Stimulated activated CD4-positive, alpha-beta T cell treated with anti-CD3 and anti-CD28 coated beads, Interleukin-2, amount 100 ng/mL, for 24 hours (primary cell): ENCODE measurements at places on chromosomes 12 and 14.

DNA sequence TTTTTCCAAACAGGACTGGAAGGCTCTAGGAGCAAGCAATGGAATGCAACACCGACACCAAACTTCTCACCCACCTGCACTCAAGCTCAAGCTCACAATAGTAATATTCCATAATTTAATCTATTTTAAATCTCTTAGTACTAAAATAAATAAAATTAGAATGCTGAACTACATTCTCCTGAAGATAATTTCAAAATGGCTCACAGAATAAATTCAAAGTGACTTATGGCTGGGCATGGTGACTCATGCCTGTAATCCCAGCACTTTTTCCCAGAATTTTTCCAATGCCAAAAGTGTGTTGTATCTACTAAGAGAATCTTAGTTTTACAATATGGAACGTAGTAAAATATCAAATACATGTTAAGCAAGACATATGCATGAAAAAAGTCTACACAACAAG, 31.5 kb downstream of the DUSP16 start:
- no peak for DNase-seq

DNA sequence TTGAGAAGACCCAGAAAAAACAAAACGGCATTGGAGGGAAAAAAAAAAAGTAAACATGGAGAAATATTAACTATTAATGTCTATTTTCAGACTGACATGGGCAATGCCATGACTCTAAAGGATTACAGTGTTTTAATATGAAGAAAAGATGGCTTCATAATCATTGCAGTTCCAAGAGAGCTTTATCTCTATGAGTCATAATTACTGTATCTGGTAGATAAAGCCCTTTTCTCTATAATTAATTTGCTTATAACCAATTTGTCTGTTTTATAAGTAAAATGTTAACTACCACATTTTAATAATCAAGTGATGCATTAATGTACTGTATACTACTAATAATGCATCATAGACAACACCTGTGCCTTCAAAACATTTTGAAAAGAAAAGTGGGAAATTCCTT, 59.7 kb downstream of the CLIP1 start:
- DNase-seq: no peak

DNA sequence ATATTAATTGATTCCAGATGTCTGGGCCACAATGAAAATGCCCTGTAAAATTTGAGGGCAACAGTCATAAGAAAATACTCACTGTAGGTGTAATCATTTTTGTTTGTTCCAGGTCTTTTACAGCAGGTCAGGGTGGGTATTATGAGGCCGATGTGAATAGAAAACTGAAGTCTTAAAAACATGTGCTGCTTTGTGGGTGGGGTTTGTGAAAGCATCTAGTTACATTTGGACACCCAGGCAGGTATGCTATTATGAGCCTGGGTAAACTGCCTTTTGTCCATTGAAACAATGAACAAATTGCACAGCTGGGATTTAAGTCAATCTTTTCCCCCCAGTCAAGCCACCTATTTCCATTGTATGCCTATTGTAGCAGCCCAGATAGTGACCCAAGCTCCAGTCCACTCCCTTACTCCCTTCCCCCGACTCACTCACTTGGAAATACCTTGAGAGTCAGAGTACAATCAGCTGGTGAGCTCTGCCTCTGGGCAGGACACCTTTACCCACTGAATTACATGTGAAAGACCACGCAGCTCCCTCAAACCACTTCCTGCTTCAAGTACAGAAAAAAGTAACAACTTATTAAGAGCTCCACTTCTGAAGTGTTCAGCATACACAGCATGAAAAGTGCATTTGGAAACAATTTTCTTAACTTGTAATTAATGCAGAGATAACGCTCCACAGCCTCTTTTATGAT, 1.8 kb downstream of the IGF1 start:
- DNase-seq: peak; percentile 11

DNA sequence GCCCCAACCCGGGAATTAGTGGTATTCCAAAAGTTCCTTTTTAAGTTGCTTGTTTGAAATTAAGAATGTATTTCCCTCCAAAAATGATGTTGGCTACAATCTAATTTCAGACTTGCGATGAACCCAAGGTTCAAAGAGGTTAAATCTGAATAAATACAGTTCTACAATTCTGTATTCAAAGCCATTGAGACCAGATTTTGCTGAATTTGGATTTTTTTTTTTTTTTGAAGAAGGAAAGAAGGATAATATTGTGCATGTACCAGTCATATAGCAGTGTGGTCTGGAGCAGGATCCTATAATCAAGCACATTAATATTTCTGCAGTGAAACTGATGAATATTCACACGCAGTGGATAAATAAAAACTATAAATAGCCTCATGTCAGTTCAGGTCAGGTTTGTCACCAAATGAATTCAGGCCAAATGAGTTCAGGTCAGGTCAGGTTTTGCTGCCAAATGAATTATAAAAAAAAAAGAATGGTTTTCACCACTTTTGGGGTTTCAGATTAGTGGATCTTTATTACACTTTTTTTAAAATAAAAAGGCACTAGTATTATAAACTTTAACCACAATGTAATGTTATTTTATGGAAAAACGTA, 69.5 kb downstream of the CRADD start:
- DNase-seq: no peak

GRCh38 chr14:90796329-90796728, 19.9 kb downstream of the TTC7B start:
- no peak for DNase-seq

DNA sequence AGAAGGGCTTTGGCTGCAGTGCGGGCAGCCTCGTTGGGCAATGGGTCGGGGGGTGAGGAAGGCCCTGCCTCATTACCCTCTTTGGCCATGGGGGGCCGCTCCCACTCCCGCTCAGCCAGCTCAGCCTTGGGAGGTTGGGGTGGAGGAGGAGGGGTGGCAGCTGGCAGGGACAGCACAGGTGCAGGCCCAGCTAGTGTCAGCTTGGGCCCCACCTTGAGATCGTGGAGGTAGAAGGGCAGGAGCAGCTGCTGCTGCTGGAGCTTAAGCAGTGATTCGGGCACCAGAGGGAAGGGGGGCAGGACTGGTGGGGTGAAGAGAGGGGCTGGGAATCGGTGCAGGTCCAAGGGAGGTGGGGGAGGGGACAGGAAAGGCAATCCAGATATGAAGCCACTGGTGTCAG, 26.0 kb downstream of the ZFHX2 start:
- no peak for DNase-seq

GRCh38 chr14:30256627-30257026, 302.3 kb upstream of the G2E3 start:
- no peak for DNase-seq

- DNase-seq: no peak
Measured at GRCh38 chr12:86521870-86522269, 265.7 kb upstream of the MGAT4C start.

- no peak for DNase-seq
Measured at GRCh38 chr12:90896821-90897220, 58.2 kb downstream of the CCER1 start.

DNA sequence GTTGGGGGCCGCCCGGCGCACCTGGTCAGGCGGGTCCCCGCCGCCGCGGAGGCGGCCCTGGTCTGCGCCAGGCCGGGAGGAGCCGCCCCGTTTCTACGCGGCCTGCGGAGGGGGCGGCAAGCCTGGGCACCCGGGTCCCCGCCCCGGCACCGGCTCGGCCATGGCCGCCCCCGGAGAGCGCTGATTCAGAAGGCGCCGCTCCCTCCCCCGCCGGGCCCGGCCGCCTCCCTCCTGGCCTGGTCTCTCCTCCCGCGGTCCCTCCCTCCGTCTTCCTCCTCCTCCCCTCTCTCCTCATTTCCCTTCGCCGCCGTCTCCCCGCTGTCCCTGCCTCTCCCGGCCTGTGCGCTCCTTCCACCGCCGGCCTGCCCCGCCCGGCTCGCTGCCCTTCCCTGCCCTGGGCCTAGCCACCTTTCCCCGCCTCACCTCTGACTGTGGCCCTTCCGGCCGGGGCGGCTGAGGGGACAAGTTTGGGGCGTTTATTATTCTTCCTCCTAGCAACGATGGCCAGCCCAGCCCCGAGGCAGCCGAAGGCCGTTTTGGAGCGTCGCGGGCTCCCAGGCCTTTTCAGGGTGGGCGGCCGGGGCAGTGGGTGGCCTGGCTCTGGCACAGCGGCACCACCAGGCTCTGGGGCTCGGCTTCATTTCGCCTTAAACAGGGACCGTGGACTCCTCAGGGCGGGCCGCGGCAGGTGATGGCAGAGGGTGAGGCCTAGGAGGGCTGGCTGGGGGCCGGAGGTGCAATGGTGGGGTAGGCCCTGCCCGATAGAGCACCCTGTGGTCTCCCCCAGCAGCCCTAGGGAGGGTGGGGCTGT, 768 bp downstream of the CEP170B start:
- DNase-seq: peak; percentile 65

DNA sequence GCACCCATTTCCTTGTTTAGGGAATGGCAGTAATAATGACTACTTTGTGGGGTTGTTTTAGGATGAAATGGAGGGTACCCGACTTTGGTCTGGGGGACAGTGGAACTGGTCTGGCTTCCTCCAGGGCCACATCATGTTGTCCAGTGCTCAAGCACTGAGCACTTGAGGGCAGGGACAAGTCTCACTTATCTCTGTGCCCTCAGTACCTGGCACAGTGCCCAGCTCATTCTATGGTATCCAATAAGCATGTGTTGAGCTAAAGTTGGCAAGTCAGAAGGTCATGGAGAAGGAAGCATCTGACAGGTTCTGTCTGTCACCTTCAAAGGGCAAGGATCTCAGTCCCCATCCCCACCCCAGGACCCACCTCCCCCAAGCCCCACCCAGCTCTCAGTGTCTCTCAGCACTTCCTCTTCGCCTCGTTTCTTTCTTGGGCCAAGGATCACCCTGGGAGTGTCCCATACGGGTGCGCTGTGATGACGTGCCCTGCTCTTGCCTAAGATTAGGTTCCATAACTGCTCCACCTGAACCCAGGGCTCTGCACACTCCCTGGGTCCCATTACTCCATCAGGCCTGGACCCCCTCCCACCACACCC, 24.3 kb upstream of the TMEM106C start:
- no peak for DNase-seq

GRCh38 chr12:79114896-79115295, 250.3 kb downstream of the SYT1 start:
- DNase-seq: no peak

GRCh38 chr14:67815573-67816225, 691 bp downstream of the ZFYVE26 start:
- DNase-seq: no peak

- DNase-seq: no peak
Measured at GRCh38 chr12:54415221-54415929, 3.7 kb downstream of the ITGA5 start.

GRCh38 chr12:13801543-13801942, 179.9 kb downstream of the GRIN2B start:
- DNase-seq: no peak

DNA sequence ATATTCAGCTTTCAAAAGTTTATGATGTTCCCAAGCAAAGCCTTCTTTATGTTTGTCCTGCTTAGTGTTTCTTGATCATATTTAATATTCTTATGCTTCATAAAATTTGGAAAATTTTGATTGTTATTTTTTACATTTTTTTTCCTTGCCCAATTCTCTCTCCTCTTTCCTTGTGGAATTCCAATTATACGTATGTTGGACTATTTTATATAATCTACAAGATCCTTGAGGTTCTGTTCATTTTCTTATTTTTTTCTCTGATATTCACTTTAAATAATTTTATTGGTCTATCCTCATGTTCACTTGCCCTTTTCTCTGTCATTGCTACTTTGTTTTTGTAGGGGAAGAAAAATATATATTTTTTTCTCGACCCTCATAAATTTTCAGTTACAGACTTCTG, 167.7 kb downstream of the DYRK2 start:
- no peak for DNase-seq

DNA sequence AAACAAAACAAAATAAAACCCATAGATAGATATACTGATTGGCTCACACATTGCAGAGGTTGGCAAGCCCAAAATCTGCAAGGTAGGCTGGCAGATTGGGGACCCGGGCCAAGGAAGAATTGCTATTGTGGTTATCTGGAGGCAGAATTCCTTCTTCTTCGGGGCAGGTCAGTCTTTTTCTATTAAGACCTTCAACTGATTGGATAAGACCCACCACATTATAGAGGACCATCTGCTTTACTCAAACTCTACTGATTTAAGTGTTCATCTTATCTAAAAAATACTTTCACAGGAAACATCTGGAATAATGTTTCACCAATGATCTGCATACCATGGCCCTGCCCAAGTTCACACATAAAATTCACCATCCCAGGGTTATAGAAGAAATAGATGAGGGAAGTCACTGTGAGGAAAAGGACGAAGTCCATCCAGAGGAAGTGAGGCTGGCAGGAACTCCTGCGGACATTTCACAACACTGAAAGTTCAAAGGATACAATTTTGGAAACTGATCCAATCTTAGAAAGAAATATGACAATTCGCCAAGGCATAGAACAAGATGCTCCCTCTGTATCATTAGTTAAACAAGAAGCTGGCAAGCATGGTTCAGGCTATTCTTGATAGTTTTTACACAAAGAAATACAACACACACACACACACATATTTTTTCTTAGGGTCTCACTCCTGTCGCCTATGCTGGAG, 127.6 kb upstream of the MED13L start:
- no peak for DNase-seq

DNA sequence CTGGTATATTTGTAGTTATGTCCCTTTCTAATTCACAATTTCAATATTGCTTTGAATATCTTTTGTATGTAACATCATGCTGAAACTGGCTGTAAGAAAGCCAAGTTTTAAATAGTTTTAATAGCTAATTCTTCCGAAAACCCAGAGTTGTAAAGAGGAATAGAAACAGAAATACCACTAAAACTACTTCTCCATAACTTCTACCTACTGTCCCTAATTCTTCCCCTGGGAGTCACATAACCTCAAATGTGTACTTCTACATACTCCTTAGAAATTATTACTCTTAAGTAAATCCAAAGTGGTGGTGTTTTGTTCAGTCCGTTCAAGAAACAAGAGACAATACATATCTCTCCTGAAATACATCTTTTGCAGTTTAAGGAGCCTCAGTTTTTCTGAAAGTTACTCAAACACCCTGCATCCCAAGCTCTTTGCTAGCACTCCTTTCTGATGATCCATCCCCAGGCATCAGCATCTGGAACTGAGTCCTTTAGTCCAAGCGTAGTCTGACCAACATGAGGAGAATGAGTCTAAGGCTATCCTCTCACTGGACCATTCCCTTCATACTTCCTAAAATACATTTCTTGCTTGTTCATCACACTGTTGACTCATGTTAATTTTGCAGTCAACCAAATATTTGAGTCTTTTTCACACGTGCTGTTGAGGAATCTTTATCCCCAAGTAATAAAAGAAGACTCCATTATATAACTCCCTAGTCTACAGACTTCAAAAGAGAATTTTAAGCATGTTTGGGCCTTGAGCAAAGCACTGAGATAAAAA, 214.3 kb upstream of the NUDT4 start:
- DNase-seq: no peak

GRCh38 chr12:93705237-93705636, 28.1 kb downstream of the CRADD start:
- DNase-seq: no peak

- no peak for DNase-seq
Measured at GRCh38 chr12:64950711-64951298, 126.4 kb downstream of the TBC1D30 start.
